Activated CD4-positive, alpha-beta memory T cell treated with anti-CD3 and anti-CD28 coated beads for 36 hours (primary cell): ENCODE measurements at places on chromosomes 3 and 15.

DNA sequence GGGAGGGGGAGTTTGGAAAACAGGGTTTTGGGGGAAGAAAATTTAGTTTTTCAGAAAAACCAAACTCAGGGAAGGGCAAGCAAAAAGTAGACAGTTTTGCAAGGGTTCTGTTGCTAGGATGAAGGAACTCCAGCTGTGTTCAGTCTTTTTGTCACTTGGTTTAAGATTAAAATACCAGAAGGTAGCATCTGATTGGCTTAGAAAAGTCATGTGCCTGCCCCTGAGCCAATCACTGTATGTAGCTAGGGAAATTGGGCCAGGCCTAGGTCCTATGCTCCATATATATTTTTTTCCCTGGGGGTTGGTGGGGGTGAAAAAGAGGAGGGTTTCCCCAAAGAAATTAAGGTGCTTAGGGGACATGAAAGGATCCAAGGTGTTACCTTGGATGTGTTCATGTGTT, 24.3 kb downstream of the CLDN11 start:
- DNase-seq, result no peak

DNA sequence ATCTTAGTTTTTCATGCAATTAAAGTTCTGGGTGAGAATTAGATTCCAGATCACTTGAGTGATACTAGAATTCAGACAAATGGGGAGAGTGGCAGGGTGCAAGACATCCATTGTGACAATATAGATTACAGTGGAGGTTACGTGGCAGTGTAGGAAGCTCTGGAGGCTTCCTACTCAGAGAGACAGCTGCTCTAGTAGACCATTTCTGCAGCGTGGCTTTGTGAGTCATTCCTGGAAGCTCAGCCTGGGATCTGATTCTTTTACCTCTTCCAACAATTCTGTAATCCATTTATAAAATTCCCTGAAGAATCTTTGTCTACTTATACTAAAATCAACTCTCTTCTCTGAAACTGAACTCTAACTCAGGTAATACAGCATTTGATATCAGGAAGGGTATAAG, 90.4 kb upstream of the ASB14 start:
- DNase-seq, result no peak

- DNase-seq, result no peak
Measured at GRCh38 chr3:33789183-33789954, 9.1 kb upstream of the PDCD6IP start.

DNA sequence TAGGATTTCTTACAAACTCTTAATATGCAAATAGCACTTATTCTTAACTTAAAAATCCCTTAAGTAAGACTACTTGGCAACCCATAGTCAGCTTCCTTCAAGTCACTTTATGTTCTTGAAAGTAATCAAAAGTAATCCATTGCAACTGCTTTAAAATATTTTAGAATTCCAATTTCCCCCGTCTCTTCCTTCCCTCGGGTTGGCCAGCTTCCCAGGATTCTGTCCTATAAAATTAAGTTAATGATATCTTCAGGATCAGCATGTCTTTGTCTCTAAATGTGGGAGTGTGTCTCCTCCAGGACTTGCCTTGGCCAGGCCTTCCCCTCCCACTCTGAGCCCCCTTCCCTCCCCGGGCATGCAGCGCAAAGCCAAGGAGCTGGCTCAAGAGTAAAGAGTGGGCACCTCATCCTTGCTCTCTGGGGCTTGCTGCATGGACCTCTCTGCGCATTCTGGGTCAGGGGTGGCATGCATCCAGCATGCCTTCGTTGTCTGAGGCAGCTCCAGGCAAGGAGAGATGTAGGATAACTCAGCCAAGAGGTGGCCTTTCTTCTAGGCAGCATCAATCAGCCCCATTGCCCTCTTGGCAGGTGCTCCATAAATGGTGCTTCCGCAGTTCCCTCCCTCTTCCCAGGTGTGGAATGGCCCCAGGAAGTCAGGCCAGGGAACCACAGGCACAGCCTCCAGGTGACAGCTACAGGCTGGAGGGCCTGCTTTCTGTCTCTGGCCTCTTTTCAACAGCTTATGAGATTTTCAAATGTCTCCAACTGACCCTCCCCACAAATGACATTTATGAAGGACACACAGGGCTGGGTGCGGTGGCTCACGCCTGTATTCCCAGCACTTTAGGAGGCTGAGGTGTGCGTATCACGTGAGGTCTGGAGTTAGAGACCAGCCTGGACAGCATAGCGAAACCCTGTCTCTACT, 108.7 kb upstream of the ALDH1A3 start:
- DNase-seq, result no peak

DNA sequence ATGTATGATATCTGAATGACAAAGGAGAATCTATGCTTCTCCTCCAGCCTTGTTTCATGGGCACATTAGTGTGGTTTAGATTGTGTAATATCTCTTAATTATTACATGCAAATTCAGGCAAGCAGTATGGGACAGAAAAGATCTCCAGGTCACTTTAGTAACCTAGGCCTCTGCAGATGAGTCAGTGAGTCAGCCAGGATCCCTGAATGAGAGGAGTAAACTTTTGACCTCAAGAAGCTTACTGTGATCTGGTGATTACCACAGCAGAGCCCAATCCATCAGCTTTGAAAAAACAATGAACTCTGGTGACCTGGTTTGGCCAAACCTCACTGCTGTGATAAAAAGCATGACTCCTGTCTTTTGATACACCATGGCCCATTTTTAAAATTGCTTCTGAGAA, 107.8 kb downstream of the LRRN1 start:
- DNase-seq, result no peak

GRCh38 chr3:197234947-197235914, 63.2 kb downstream of the DLG1 start:
- DNase-seq, result no peak

GRCh38 chr3:177836671-177837070, 639.4 kb upstream of the TBL1XR1 start:
- no peak for DNase-seq

GRCh38 chr3:182490596-182491491, 302.5 kb upstream of the ATP11B start:
- no peak for DNase-seq
